ENCODE measurements at places on chromosomes 5 and 9.
A peak's percentile ranks its signal among the peaks of the same experiment; 100 is the strongest.

- DNase-seq = no peak
Observed at GRCh38 chr5:116495786-116496357, 78.8 kb downstream of the SEMA6A start.

- DNase-seq = no peak
Observed at GRCh38 chr5:157390551-157391297, 69.3 kb upstream of the NIPAL4 start.

GRCh38 chr5:139772927-139773690, 22.5 kb upstream of the PSD2 start:
- no peak for DNase-seq

DNA sequence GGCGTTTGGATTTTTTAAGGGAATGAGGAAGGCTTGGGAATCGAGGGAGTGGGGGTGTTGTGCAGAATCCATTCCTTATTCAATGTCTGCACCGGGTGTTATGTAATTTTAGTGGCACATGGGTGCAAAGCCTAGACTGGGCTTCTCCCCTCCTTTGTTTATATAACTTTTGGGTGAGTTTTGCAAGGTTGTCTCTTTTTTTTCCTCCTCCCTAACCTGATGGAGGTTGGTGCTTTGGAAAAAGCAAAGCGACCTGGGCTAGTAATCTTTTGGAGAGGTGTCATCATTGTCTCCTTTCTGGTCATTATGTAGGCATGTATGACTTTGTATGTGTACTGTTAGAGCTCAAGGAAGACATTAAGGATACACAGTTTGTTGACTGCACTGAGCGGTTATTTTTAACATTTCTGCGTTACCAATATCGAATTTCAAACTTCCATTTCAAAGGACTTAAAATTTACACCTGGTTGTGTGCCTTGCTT, 3.1 kb downstream of the SMARCA2 start:
- no peak for DNase-seq

GRCh38 chr5:32471784-32472183, 27.2 kb upstream of the ZFR start:
- DNase-seq = no peak

DNA sequence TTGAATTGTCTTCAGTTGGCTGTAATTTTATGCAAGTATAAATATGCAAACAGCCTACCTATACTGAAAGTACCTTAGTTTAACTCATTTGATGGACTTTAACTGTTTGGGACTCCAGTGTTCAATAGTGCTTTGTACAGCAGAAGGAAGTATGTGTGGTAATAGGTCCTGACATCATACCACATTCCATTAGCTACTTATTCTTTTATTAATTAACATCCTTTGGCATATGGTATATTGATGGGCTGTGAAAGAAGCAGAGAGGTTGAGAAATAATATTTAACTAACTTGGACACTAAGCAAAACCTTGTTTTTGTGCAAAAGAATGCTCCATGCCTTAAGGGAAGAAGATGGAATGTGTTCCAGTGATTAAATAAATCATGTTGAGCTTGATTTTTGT, 97.6 kb upstream of the SEMA6A start:
- DNase-seq = no peak

- DNase-seq = no peak
Observed at GRCh38 chr9:112712678-112713077, 5.2 kb downstream of the INIP start.

DNA sequence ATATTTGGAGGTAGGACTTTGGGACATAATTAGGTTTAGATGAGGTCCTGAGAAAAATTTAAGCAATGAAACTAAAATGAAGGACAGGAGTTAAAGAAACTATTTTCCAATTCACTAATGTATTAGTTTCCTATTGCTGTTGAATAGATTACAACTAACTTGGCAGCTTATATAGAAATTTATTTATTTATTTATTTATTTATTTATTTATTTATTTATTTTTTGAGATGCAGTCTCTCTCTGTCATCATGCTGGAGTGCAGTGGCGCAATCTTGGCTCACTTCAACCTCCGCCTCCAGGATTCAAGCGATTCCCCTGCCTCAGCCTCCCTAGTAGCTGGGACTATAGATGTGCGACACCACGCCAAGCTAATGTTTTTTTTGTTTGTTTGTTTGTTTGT, 182.4 kb upstream of the ADCY2 start:
- DNase-seq = no peak

DNA sequence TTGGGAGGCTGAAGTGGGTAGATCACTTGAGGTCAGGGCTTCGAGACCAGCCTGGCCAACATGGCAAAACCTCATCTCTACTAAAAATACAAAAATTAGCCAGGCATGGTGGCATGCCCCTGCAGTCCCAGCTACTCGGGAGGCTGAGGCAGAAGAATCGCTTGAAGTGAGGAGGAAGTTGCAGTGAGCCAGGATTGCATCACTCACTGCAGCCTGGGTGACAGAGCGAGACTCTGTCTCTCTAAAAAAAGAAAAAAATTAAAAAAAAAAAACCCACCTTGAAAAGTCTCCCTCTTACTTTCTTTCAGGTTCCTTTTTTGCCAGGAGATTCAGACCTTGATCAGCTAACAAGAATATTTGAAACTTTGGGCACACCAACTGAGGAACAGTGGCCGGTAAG, 34.2 kb downstream of the CDK7 start:
- DNase-seq = no peak

GRCh38 chr9:102867488-102867887, 127.6 kb upstream of the CYLC2 start:
- DNase-seq = no peak

GRCh38 chr5:78888580-78889368, 96.3 kb downstream of the ARSB start:
- no peak for DNase-seq

DNA sequence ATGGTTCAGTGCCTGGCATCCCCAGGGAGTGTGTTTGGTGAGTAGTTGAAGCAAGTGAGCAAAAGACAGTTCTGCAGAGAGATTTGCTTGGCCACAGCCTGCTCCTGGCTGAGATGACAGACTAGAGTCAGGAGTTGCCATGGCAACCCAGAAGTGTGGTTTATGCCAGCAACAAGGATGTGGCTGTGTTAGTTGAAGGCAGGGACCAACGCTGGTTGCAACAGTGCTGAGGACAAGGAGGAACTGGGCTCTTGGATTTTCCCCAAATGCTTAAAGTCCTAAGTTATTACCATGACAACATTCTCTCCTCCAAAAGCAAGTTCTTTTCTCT, 2.7 kb downstream of the NXNL2 start:
- DNase-seq = no peak

DNA sequence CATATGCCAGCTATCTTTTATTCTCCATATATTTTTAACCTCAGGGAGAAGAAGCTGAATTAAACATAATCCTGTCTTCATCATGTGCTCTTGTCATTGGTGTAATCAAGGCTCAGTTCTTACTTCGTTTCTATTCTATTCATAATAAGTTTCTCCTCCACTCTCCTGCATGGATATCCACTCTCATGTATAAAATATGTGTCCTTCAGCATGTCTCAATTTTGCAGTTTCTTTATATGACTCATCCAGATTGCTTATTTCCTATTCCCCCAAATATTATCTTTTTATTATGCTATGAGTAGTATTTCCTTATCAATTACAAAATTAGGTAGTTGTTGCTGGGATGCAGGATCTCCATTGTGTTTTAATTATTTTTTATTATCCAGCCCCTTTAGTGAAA, 643.7 kb upstream of the ACO1 start:
- no peak for DNase-seq

DNA sequence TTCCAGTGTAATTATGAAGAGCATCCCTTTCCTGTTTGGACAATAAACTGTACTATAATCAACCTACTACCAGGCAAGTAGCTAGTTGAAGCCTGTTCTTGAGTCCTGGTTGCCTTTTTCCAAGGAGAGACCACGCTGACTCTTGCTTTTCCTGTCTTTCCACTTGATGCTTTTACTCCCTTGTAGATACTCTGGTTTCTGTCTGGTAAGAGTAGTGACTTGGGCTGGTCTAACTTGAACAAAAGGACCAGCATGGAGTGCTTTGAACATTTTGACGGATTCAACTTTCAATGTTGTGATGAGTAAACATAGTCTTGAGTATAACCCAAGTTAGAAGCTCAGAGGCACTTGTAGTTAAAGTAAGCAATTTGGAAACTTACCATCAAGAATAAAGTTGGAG, 464.3 kb downstream of the GADD45G start:
- DNase-seq = no peak

GRCh38 chr5:30765227-30765626, 428.3 kb upstream of the CDH6 start:
- no peak for DNase-seq

DNA sequence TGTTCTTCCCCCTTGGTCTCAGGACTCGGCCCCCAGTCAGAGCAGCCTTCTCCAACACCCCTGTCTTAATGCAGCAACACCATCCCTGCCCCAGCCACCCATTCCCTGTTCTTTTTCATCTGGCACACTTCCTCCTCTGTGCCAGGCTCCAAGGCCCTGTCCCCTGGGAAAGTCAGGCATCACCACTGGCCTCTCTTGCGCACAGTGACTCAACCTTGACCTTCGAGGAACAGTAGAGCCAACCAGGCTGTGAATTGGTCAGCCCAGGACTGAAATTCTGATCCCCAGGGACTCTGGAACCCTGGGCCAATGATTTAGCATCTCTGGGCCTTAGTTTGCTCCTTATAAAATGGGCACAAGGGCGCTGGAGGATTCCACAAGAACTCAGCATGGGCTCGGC, 10.5 kb upstream of the RALGDS start:
- no peak for DNase-seq

DNA sequence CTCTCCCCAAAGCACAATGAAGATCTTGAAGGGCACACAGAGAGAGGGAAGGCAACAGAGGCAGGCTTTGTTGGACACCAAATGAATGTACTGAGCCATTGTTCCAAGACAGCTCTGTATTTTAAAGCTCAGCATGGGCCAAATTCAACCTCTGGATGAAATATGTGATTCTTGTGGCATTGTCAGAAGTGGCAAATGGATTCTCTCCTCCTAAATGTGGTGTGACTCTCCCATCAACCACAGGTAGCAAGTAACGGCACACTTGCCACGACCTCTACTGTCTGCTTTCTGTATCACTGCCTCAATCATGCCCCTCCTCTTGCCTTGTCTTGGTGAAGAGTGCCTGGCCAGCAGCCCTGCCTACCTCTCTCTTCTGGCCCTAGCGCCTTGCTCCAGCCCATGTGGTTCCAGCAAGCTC, 6.1 kb upstream of the MOB3B start:
- no peak for DNase-seq

DNA sequence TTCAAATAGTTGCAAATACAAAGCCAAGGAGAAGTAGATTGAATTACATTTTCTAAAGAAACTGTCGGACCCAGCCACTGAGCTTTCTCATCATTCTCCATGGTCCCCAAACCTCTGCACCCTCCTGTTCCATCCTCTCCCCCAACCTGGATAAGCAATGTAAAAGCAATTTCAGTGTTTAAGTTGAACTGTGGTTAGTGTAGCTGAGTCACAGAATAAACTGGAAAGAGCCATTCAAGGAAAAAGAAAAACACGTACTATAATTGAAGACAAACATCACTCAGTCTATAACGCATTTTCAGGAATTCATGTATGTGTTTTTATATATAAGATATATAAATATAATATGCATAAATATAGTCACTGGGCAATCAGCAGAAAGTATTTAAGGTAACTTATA, 54.1 kb upstream of the TMEM161B start:
- DNase-seq = no peak

GRCh38 chr9:6788162-6789016, 30.6 kb downstream of the KDM4C start:
- no peak for DNase-seq

DNA sequence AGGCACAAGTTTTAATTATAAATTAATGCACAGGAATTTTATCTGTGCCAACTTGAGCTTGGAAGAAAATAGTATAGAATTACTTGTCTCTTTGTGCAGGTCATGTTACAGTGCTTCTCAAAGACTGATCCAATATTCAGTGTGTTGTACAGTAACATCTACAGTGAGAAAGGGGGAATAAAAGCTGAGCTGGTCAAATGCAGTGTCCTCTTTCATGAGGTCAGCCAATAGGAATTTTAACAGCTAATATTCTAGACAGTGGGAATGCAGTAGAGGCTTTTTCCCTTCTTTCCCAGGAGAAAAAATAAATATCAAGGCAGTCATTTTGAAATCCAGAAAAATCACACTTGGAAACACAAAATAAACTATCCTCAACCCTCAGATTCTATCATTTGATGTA, 95.7 kb upstream of the ITGA1 start:
- no peak for DNase-seq

DNA sequence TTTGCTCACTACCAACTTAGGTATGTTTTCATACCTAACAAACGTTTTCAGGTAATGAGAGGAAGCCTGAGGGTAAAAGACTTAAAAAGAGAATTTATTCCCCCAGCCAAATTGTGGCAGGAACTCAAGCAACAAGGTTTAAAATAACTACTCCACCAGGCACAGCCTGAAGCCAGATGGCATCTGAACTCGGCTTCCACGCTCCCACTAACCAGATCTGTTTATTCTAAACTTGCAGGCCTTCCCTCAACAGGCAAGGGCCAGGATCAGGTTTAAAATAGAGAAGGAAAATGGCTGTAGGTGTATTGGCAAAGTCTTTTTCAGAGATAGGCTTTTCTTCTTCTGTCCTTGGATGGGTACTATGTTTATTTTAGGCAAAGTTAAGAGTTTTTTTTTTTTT, 89.4 kb downstream of the OTULIN start:
- peak; percentile 88 for DNase-seq

DNA sequence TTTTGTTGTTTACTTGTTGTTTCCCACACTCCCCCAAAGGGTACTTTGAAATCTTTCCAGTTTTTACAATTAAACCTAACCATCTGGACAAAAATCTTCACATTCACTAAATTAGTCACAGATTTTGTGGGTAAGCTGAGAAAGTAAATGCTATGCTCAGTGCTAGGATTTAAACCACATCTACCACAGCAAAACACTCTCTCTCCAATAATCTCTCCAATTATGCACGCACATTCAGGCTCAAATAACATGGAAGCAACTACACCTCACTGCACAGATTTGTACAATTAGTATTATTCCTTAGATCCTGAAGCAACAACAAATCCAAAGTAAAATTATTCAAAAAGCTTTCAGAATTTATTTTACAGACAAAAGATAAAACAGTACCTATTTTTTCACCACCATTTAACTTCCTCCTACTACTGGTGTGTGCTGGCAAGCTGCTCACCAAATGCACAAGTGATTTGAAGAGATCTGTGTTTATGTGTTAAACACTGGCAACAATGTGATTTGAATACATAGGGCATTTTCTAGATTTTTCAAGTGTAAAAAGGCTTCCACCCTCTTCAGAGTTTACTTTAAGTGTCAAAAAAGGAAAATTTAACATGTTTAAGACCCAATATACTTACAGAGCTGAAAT, 16.6 kb downstream of the ZNF608 start:
- DNase-seq = no peak

DNA sequence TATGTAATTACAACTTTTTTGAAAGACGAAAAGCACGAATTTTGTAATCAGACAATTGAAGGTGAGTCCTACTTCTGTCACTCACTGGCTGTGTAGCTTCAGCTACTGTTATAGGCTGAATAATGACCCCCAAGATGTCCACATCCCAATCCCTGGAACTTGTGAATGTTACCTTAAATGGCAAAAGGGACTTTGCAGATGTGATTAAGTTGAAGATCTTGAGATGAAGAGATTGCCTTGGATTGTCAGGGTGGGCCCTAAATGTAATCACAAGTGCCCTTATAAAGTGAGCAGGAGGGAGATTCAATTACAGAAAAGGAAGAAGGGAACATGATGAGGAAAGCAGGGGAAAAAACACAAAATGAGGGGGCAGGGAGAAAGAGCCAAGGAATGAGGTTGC, 326.2 kb upstream of the MSX2 start:
- no peak for DNase-seq

- DNase-seq = no peak
Observed at GRCh38 chr5:180208038-180208434, 975 bp downstream of the RASGEF1C start.
